ENCODE measurements at places on chromosomes 6 and 20.

- DNase-seq = no peak
Measured at GRCh38 chr6:45979311-45979710, 36.3 kb downstream of the CLIC5 start.

GRCh38 chr6:74167511-74167910 is 471.5 kb downstream of the CD109 start:
- DNase-seq = no peak

DNA sequence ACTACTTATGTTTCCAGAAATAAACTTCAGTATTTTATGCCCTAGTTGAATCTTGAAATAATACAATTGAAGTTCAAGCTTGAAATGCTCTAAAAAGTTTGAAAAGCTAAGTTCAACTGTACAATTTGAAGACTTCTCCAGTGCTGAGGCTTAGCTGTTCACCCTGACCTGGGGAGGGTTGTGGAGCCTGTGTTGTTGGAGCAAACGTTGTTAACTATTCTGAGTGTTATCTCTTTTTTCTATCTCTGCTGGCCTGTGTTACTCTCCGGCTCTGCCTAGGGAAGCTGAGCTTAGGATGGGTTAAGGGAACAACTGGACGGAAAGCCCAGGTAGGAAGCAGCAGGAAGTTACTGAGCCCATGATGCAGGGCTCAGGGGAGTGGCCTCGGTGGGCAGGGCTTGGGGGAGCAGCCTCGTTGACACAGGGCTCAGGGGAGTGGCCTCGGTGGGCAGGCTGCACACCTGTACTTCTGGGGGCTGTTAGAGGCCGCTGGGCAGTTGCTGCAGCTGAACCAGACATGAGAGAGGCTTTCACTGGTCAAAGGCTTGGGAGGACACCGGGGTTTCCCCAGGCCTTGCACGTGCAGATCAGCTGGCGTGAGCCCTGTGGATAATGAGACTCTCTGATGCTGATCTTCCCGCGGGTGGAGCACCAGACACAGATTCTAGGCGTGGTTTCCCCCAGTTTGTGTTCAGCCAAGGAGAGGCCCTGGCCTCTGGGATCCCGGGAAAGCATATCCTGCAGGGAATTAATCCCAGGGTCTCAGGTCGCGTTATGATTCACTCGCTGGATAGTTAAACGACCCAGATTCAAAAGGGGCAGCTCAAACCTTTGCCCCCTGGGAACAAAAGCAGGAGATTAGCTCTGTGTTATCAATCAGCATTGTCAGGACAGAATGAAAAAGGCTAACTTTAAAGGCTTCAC is 58.9 kb downstream of the ERMARD start:
- no peak for DNase-seq

DNA sequence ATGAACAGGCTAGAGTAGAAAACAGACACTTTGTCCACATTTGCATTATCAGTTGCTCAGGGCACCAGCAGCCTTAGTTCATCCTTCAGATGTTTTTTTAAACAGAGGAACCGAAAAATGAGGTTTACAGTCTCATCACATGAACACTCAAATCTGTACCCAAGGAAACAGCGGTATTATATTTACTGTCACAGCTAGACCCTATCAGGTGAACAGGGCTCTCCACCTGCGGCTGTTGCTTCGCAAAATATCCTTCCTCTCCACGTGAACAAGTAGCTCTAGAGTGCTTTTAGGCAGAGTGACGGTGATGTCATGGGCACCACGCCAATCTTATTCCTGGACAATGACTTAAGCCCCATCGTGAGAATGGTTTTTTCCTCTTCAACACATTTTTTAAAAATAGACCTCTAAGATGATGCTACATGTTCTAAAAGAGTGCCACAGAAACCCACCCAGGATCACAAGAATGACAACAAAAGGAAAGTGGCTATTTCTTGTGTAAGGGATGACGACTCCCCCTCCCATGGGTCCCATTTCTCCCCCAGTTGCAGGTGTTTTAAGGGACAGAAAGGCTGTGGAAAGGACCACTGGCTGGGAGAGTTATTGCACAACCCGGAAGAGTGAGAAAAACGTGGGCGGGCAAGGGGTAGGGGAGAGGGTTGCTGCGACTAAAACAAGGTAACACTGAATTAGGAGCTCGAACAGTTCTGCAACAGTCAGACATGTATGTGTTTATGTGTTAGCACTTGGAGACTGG is 77.7 kb downstream of the EFHC1 start:
- no peak for DNase-seq

- DNase-seq = no peak
Measured at GRCh38 chr6:106856227-106856874, 118.2 kb downstream of the CD24 start.

DNA sequence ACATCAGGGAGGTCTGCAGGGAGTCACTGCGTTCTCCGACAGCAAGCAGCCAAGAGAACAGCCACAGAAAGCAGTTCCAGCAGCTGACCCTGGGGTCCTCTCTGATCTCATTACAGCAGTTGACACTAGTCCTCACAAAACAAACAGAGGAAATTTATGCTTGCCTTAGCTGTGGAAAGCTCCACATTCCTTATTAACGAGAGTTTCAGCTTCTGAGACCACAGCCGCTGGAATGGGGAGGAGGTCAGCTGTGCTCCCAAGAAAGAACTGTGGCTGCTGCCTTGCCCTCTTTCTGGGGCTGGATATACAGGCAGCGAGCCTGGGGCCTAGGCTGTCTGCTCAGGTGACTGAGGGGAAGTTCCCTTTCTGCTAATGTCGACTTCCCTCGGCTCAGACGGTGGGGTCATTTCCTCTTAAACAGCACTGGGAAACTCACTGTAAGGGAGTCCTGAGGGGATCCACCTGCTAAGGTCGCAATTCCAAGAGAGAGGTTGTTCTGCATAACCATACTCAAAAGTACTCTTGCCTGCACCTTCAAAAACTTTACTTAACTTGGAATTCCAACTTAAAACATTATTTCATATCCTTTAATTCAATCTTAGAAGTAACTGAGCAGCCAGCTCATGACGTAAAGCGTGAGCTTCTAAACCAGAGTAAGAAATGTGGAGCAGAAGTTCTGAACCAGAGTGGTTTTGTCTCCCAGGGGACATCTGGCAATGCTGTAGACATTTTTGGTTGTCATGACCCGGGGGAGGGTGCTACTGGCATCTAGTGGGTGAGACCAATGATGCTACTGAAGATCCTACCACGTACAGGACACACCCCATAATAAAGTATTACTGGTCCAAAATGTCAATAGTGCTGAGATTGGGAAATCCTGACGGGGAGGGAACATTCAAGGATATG is 80.3 kb downstream of the BACH2 start:
- DNase-seq = no peak

All from anterior cingulate cortex (tissue), 58 donors.